ENCODE measurements at places on chromosomes 2 and 18. TPM values are rescaled to one million over a fixed set of nuclear protein-coding genes. Genes with fewer than 3 reads are reported as not detected.

- no peak within 1 kb of the TSS for H3K27ac ChIP-seq
- H3K36me3 ChIP-seq: no peaks in the 10 kb centered on the region
- DNase-seq: no peak
Observed at GRCh38 chr2:176128982-176129796, at the start of gene HOXD8. Gene HOXD8, plus strand, starts transcription at chr2:176129705. Its CDS starts 662 bp downstream, at chr2:176130367.

DNA sequence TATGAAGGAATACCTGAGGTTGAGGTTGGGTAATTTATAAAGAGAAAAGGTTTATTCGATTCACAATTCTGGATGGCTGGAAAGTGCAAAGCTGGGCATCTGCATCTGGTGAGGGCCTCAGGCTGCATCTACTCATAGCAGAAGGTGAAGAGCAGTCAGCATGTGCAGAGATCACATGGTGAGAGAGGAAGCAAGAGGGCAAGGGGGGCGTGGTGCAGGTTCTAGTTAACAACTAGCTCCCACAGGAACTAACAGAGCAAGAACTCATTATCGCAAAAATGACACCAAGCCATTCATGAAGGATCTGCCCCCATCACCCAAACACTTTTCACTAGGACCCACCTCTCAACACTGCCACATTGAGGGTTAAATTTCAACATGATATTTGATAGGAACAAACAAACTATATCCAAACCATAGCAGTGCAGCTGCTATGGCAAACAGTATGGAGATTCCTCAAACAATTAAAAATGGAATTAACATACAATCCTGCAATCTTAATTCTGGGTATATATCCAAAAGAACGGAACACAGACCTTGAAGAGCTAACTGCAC, 72.8 kb upstream of the LDLRAD4 start:
- H3K27me3 ChIP-seq: no peaks in the 10 kb centered on the region
- no peak overlapping the region for H3K27ac ChIP-seq
- no peak for DNase-seq
- H3K4me1 ChIP-seq: no peaks in the 10 kb centered on the region
- H3K36me3 ChIP-seq: no peaks in the 10 kb centered on the region

GRCh38 chr18:37516361-37516853, 49.2 kb downstream of the CELF4 start:
- no peaks in the 10 kb centered on the region for H3K27me3 ChIP-seq
- H3K27ac ChIP-seq: no peak overlapping the region
- no peaks in the 10 kb centered on the region for H3K36me3 ChIP-seq
- no peak for DNase-seq
- no peaks in the 10 kb centered on the region for H3K4me1 ChIP-seq

GRCh38 chr2:127594116-127594591, 51.8 kb upstream of the GPR17 start:
- H3K27ac ChIP-seq: no peak overlapping the region
- no peak overlapping the region for H3K4me3 ChIP-seq
- no peaks in the 10 kb centered on the region for H3K27me3 ChIP-seq
- DNase-seq: no peak
- no peaks in the 10 kb centered on the region for H3K4me1 ChIP-seq

DNA sequence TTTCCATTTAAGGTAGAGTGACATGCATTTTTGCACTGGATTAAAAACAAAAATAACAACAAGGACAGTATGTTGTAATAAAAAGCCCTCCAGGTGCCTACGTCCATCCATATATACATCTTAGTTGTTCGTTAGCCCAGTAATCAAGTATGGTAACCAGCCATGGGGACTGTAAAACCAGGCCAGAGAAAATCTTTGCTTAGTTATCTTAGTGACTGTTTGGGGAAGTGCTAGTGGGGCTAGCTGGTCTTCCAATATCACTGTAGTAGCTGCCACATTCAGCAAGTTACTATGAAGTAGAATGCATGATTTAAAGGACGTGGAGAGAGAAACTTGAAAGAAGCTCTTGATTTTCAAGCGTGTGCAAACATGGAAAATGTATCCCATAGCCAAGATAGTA, 95.9 kb upstream of the STON1 start:
- H3K4me3 ChIP-seq: no peak overlapping the region
- no peak overlapping the region for H3K27ac ChIP-seq
- DNase-seq: no peak
- no peaks in the 10 kb centered on the region for H3K4me1 ChIP-seq

DNA sequence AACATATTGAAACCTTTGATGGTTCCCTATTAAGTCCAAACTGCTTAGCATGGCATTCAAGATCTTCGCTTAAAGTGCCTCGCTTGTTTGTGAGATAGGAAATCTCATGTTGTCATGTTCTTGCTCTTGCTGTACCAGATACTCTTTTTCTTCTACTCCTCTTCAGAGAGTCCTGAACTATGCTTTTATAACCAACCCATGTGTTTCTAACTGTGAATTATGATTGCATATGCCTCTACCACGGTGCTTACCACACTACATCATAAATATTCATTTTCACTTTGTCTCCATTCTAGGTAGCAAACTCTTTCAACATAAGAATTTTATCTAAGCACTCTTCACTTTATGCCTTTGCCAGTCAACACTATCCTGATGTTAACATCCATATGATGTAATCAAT, 23.6 kb downstream of the STAT4 start:
- DNase-seq: no peak
- no peak overlapping the region for H3K4me3 ChIP-seq
- no peaks in the 10 kb centered on the region for H3K4me1 ChIP-seq
- no peaks in the 10 kb centered on the region for H3K27me3 ChIP-seq
- no peak overlapping the region for H3K27ac ChIP-seq

DNA sequence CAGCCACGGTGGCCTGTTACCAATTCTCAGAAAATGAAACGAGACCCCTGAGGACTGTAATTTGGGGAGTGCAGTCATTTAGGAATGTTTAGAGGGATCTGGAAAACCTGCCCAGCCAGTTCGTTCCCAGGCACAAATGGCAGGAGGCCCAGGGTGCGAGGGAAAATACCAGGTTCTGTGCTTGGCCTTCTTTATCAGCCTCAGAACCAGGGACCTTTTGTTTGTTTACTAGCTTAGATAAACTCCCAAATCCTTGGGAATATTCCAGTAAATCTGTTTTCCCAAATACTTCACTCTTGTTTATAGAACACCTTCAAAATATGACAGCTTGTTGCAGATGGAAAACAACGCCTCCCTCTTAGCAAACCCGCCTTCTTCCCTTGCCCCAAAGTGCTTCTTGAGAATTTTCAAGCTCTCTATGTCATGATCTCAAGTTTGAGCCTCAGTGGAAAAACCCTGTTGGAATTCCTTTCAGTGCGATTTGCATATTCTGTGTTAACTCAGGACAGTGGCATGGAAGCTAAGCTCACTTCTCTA, 400.3 kb upstream of the SMIM21 start:
- no peak overlapping the region for H3K4me3 ChIP-seq
- no peaks in the 10 kb centered on the region for H3K27me3 ChIP-seq
- DNase-seq: peak; percentile 51
- H3K36me3 ChIP-seq: no peaks in the 10 kb centered on the region
- no peaks in the 10 kb centered on the region for H3K4me1 ChIP-seq

GRCh38 chr2:227973241-227973640, 101.8 kb downstream of the DAW1 start:
- H3K27ac ChIP-seq: no peak overlapping the region
- no peaks in the 10 kb centered on the region for H3K27me3 ChIP-seq

The FKBP1B gene
- total RNA-seq: 16.4 TPM
